Occipital lobe (tissue), 3 donors: ENCODE measurements at places on chromosomes 4 and X. TPM values are rescaled to one million over a fixed set of nuclear protein-coding genes. Genes with fewer than 3 reads are reported as not detected.

SLC4A4 gene
- total RNA-seq: 15.6 TPM

PSMD10 gene
- 78.8 TPM for total RNA-seq

MSX1 gene
- total RNA-seq: 3.0 TPM

DDIT4L gene
- total RNA-seq: 0.16 TPM

ZNF630 gene
- total RNA-seq: 8.4 TPM

ADH4 gene
- total RNA-seq: not detected

COX7B2 gene
- total RNA-seq: not detected

HERC5 gene
- total RNA-seq: 2.5 TPM

GRCh38 chrX:148504506-148504905 is 4.1 kb downstream of the AFF2 start:
- no peak for DNase-seq

- no peak for DNase-seq
These were observed 68.5 kb upstream of the MXD4 start for GRCh38 chr4:2330091-2331042.

DNA sequence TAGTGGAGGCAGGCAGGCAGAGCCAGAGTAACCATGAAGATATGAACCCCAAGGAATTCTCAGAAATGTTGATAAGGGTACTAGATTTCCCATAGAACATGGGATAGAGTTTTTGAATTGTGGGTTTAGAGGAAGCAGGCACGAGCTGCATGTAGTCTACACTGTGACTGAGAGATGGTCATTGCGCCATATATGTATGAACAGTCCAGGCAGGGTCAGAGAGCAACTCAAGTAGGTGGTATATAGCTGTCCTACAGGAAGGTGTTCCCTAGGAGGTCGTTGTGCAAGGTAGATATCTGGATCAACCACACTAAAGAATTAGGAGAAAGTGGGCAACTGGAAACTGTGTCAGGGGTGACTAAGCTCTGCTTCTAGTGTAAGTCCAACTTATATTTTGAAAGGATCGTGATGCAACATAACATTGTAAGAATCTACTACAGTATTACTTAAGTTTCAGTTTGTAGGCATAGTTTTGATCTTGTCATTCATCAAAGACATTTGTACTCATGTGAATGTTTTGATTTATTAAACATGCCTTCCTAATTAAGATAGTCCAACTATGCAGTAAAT is 94.6 kb downstream of the HPGD start:
- DNase-seq: no peak

DNA sequence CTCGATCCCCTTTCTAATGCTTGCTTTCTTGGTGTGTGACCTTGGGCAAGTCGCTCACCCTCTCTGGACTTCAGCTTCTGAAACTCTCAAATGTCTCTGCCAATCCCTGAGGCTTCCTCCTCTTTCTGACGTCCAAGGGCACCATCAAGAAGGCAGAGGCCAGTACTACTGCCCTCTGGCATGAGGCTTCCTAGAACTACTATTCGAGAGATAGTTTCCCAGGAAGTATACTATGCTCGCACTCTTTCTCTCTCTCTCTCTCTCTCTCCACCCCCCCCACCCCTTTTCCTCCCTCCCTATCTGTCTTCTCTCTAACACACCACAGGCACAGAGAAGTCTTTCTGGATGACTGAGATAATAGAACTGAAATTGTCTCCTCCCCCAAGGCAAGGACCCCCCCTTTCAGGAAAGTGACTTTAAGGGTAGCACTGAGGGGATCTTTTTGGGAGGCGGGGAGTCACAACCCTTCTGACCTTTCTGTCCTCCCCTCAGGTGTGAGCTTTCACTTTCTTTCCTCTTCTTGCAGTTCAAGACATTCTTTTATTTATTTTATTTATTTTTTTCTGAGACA is 20.0 kb upstream of the BCOR start:
- no peak for DNase-seq

- DNase-seq: no peak
These were observed 707.8 kb upstream of the AMOT start for GRCh38 chrX:113548308-113549015.

- DNase-seq: no peak
These were observed 5.8 kb downstream of the HERC3 start for GRCh38 chr4:88597970-88598660.

DNA sequence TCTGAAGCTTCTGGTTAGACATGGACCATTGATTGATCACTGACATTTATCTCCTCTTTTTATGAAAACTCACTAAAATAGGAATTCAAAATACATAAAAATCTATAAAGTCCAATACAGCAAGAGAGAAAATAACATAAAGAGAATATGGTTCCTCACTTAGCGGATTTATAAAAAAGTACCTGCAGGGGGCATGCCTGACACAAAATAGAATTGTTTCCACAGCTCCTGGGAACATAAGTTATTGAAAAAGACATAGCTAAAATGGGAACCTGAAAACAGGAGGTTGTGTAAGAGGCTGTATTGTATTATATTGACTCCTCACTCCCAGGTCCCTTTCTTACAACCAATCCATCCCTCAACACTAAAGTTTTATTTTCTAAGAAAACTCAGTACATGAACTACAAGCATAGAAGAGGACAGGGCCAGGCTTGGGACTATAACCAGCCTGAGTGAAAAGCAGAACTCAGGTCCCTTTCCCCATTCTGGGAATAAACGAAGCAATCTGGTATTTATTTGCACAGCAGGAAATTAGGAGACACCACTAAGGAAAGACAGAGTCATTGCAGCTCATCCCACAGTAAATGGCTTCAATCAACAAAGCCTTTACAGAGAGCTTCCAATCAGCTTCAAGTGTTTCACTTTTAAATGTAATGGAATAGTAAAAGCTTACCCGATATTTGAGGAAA is 121.1 kb upstream of the NDST4 start:
- DNase-seq: no peak

DNA sequence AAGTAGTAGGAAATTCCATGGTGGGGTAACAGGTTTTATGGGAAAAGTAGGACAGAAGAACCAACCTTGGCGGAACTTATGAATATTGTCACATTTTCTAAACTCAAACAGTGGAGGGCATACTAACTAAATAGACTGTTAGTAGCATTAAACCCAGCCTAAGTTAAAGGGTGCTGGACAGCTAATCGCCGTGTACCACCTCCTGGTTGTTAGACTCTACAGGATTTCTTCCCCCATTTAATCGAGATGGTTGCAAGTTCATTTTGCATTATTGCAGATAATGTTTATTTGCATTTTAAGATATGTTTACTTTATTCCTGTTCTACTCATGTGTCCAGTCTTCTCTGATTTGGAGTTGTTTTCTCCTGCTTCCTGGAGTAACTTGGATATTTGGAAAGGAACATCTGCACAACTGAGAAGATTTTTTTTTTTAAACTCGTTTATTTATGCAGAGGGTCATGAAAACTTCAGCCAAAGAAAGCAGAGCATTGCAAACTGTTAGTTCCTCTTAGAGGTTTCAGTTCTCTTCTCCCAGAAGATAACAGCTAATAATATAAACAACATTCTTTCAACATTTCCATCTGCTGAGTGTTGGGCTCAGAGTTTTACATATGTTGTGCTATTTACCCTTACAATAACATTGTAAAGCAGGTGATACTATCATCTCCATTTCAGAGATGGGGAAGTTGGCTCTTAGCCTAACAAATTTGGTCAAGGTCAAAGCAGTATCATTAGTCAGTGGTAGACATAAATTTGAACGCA is 51.5 kb upstream of the TBC1D9 start:
- no peak for DNase-seq

DNA sequence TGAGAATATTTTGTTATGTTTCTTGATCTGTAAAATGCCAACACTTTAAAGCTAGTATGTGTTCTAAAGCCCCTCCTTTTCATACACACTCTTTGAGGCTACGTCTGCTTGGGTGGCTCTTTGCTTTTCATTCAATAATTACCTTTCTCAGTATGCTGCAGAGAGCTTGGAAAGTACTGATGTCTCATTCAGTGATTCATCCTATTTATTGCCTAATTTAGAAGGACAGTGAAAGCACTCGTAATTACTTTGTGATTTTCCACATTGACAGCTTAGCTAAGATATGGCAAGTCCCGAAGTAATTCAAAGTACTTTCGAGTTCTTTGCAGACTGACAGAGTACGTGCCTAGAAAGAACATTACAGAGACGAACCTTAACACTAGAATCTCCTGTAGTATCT is 57.2 kb downstream of the BMP15 start:
- no peak for DNase-seq

DNA sequence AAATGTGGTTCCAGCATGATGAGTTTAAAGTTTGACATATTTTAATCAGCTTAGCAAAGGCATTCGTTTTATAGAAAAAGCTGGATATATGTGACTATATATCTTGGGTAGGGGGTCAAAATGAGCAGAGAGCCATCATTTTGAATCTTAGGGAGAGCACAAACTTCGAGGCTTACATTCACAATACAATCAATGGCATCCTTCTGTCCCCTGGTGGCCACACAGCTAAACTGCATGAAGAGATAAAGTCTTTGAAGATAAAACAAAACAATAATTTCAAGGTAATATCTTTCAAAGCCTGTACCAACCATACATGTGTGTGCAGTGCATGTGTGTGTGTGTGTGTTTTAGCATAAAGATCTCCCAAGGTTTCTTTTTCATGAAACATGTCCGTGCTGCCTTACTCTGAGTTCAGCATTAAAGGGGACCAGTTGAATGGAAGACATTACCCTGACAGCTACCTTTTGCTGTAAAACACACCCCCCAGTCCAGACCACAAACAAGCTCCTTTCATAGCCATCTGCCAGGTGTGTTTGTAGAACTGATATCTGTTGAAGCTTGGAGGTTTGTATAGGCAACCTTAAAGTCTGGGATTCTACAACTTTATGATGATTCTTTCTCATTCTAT is 22.0 kb downstream of the DYNLT3 start:
- no peak for DNase-seq

DNA sequence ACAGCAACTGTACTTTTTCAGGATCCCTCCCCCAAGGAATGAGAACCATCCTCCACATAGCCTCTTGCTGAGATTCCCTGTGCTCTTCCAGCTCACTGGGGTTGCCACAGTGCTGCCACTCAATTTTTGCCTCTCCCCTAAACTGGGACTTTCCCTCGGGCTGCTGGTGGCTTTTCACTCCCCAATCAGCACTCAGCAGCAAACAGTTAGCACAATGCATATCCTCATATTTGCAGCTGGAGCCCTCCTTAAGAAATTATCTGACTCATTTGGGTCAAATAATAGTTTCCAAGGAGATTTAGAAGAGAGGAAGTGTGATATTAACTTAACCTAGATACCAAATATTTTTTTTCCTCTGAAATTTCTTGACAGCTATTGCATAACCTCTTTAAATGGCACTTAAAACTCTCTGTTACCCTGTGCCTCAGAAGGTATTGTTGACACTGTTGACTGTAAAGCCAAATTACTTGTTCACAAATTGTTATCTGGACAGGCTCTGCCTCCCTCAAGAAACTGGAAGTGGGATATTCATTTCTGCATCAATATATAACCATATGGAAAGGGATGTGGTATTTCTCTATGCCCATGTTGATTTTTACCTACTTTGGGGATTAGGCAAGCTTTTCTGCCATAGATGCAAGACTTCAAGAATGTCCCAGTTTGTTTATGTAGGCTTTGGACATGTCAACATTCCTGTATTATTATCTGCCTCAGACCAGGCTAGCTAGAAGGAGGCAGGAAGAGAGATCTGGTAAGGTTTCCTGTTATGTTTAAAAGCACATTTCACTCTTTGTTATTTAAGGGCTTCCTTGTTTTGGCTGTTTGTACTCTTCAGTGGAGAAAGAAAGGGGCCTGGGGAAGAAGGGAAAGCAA is 58.0 kb downstream of the SEPTIN11 start:
- DNase-seq: no peak

DNA sequence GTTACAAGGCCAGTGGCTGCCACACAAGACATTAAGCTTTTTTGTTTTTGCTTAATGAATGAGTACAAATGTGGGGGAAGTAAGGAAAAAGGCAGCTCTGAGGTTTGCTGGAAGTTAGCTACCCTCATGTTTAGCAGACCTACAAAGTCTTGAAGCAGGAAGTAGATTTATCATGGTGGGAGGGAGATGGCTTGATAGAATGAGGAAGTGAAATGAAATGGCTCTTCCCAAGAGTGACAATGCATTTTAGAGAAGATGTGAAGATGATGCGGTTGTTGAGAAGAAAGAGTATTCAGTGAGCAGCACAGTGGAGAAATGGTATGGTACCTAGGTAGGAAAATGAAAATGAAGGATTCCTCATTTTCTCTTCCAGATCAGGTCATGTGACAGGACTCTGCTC is 108.0 kb downstream of the SLIT2 start:
- no peak for DNase-seq

- DNase-seq: no peak
These were observed 65.4 kb upstream of the ENPP6 start for GRCh38 chr4:184282895-184283654.

DNA sequence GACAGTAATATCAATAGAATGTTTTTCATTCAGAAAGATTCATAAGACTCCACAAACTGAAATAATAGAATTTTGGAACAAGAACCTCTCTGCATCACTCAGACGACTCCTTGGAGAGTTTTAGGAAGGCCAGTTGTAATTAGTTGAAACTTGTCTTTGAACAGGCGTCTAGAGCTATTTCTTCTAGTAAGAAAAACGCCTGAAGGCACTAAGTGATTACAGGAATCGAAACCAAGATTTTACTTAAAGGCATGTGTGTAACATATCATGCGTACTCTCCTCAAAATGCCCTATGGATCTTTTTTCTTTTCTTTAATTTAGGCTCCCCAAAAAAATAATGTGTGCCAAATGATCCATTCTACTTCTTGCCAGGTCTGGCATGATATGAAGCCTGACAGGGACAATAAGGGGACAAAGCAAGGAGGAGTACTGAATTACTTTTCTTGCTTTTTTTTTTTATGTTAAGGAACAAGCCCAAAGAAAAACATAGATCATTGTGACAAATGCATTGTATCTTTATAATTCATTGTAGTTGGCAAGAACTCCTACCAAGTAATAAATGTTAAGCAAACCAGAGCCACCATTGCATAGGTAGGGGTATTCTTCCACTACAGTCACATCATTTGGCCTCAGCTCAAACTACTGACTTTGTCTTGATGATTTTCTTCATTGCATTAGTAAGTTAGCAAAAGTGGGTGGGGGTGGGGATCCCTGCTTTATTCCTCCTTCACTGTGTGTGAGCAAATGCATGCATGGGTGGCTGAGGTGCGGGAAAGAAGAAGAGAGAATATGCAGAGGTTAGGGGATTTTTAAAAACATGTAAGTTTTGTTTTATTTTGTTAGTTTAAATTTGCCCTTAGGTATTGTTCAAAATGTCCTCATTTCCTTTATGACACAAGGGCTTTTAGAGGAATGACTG is 79.9 kb upstream of the ATOH1 start:
- DNase-seq: no peak

GRCh38 chr4:40957281-40957680 is 207.5 kb downstream of the NSUN7 start:
- no peak for DNase-seq

DNA sequence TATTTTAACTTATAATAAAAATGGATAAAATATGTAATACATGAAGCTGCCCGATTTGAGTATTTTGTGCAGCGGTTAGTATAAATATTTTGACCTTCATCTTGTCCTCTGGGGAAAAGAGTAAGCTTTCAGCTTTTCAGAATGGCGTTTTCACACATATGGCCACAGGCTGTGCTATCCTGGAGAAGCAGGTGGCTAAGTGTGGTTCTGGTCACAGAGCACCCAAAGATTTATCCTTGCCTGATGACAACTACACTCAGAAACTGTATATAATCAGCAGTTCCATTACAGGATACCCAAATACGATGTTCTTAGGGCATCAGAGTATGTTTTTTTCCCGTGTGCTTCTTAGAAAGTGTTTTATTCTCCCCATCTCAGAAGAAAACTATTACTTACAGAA is 42.3 kb upstream of the ANK2 start:
- no peak for DNase-seq
